NAMALWA (cell line): ENCODE measurements at places on chromosomes 3 and 15.
A peak's percentile ranks its signal among the peaks of the same experiment; 100 is the strongest.

GRCh38 chr15:88800026-88800425, 3.2 kb upstream of the ACAN start:
- no peak for DNase-seq

DNA sequence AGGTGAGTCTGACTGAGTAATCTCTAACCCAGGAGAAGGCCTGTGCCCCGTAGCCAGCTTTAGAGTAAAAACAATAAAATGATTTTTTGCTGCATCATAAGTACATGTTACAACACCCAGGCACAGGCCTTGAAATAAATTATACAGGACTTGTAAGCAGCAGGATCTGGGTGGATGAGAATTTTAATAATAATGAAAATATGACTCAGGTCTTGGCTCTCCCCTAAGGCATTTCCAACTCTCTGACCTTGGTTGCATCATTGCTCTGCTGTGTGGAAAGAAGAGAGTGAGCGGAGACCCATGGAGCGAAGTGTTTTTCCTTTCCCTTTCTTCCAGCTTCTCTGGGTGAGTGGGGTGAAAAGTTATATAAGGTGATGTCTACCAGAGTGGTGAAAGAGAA, 44.6 kb downstream of the EOMES start:
- DNase-seq: no peak

GRCh38 chr3:165521131-165521871, 315.9 kb downstream of the BCHE start:
- DNase-seq: no peak

GRCh38 chr3:126133606-126134005, 46.8 kb downstream of the ALDH1L1 start:
- no peak for DNase-seq

GRCh38 chr15:75606711-75607699, 18.5 kb downstream of the SNUPN start:
- DNase-seq: no peak

- DNase-seq: no peak
Measured at GRCh38 chr3:56629047-56629446, 54.0 kb downstream of the TASOR start.

- DNase-seq: peak; percentile 55
Measured at GRCh38 chr15:67521783-67522568, 1.0 kb downstream of the C15orf61 start.

DNA sequence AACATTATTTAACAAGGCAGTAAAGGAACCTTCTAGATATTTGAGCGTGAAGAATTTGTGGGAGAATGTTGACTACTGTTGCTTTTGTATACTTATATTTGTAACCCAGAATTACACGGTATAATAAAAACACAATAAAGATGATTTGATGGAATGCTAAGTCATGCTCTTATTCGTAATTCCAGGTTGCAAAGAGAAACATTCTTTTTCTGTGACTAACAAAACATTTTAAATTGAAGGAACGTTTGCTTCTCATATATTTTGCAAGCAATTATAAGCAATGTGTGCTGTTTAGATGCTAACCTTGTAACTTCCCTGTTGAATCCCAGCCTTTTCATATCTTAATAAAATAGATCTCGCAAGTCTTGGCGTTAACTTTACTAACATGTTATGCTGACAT, 124.4 kb upstream of the CGNL1 start:
- no peak for DNase-seq

- no peak for DNase-seq
Measured at GRCh38 chr15:70046679-70047369, 50.9 kb downstream of the TLE3 start.

DNA sequence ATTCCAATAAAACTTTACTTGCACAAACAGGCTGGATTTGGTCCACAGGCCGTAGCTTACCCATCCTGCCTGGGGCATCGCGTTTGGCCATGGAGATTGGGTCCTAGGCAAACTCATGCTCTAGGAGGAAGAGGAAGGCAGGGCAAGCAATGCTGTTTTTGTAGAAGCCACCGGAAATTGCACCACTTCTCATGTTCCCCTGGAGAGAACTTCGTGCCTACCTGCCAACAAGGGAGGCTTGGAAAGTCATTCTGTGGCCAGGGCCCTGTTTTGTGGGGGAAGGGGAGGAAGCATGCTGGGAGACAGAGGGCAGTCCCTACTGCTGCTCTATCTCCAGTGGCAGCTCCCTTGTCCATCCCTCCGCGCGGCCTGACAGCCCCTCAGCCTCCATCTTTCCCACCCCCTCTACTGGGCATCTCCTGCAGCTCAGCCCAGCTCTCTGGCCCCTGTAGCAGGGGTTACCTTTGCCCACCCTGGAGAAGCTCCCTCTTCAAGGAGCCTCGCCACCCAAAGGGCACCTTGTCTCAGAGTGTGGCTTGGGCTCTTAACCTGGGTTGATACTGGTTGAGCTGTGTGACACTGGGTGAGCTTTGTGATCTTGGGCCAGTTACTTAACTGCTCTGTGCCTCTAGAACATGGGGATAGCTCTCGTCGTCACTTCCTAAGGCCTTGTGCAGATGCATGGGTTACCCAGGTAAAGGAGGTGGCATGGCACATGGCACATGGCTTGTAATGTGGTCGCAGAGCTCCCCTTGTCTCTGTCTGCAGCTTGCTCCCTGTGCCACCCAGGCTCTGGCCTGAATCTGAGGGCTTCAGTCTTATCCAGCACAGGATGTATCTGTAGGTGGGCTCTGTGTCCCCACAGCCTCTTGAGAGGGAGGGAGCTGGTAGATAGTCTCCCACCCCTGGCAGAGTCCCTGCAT, 6.1 kb downstream of the ABTB1 start:
- DNase-seq: no peak

- DNase-seq: no peak
Measured at GRCh38 chr3:166526881-166527280, 689.7 kb upstream of the BCHE start.

DNA sequence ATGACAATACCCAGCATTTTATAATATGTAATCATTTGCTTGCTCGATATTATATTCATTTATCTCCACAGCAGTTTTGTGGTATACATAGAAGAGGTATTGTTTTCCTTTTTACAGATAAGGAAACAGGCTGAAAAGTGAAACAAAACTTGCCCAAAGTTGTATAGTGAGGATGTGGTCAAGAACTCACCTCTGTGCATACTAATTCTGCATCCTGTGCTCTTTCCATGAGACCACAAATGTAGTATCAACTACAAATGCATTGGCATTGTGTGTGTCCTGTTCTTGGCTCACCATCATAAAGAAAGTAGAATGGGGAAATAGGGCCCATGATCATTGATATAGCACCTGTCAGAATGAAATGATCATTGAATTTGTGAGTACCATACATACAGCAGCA, 167.3 kb downstream of the NECTIN3 start:
- no peak for DNase-seq

DNA sequence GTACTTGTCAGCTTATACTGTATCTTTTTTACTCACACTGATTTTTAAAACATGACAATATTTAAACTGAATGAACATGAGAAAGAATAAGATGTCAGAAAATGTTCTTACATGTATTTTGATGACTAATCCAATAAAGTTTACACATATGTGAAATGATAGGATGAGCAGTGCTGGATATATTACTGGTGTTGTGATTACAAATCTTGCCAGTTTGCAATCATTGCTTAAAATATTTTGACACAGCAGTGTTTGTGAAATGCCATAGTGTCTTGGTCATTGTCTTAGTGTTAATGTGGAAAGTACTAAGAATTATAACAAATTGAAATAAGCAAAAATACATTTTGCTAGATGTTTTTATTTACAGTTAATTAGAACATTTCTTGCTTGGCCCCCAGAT, 118.7 kb upstream of the MLF1 start:
- DNase-seq: no peak

DNA sequence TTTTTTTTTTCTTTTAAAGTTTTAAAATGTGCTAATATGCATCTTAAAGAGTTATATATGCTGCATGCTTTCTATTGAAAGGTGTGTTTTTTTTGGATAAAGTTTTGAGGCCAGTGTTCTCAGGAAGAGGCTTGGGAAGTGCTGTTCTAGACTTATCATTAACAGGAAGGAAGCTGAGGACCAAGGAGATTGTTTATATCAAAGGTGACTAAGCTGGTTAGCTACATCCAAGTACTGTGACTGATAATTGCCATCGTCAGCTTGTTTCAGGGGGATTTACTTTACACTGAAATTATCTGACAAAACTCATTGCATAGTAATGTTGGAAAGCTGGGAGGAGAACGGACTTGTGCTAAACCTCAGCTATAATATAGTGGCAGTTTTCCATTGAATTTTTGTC, 36.3 kb upstream of the UTS2B start:
- DNase-seq: no peak

DNA sequence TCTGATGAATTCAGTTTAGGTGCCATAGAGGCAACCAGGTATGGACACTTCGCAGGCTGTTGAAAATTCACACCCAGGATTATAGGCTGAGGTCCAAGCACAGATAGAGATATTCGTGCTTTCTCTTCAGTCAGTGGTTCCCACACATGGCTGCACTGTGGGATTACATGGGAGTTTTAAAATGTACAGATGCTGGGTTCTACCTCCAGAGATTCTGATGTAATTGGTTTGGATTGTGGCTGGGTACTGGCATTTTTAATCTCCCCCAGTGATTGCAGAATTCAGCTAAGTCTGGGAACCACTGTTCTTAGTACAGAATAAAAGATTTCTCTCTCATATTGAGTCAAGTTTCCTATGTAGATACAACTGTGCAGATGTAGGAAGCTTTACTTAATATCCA, 91.6 kb downstream of the FOXB1 start:
- no peak for DNase-seq

DNA sequence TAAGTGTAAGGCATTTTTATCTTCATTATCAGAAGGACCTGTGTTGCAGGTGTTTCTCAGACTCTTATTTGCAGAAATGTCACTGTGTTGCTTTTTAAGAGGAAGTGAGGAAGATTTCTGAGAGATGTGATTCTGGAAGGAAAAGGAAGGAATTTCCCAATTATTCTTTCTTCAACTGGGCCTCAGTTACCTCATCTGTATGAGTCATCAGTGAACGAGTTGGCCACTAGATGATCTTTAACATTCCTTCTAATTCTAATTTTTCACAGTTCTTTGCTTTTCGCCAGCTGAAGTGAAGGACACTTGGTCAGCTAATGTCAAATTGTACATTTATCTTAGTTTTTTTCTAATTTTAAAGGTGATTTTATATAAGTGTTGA, 28.9 kb downstream of the CLEC3B start:
- no peak for DNase-seq

DNA sequence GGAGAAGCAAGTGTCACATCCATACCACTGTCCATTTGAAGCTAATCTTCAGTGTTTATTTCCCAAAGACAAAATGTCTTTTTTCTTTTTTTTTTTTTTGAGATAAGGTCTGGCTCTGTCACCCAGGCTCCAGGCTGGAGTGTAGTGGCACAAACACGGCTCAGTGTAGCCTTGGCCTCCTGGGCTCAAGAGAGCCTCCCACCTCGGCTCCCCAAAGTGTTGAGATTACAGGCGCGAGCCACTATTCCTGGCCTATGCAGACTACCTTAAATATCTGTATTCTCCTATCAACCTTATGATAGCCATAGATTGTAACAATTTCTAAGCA, 27.7 kb upstream of the VPS33B start:
- DNase-seq: no peak

DNA sequence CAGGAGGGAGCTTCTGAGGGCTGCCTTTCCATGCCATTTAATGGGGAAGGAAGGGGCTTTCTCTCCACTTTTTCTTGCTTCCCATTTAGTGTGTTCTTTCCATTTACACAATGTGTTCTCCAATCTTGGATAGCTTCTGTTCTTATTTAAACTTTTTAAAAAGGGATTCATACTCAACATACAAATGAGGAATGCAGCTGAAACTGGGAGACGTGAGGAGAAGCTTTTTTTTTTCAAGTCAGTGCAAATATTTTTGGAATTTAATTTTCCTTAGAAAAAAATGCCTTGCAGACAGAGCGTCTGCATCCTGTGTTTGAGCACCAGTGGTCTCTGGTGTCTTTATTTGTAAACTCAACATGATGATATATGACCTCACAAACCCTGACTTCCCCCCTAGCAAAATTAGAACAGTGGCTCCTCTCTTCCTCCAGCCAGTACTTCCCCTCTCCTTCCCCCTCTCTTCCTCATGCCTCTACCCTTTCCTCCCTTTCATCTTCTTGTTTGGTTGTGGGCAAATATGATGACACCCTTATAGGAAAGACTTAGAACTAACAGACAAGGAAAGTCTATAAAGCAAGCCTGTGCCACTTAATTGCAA, 48.1 kb upstream of the PCSK6 start:
- DNase-seq: no peak

DNA sequence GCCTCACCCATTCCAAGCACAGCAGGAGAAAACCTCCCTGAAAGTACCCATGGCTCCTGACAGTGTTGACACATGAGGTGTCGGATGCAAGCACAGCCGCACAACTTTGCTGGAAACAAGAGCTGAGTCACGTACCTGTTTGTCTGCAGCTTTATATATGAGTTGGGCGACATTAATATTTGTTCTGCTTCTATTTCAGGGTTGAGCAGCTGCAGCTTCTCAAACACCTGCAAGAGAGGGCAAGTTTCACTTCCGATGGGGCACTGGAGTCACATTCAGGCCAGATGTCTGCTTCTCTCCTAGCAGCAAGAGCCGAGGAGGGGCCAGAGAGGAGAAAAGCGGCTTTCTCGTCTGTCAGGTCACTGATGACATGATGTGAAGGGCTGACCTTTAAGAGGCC, 88.0 kb downstream of the NUP210 start:
- DNase-seq: peak; percentile 98

- no peak for DNase-seq
Measured at GRCh38 chr3:143066033-143066432, 53.5 kb upstream of the CHST2 start.

DNA sequence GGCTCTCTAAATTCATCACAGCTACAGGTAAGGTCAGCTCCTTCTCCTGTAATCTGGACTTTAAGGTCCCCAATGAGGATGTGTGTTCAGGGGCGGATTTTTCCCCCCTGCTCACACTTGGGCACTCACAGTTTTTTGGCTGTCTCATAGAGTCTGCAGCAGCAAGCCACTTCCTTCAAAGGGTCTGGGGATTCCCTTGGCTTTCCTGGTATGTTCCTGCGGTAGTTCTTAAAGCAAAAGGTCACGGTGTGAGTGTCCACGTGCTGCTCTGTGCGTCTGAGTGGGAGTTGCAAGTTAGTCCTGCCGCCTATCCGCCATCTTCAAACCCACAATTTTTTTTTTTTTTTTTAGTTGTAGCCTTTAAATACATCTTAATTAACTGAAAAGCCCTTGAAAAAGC, 15.4 kb upstream of the CFAP20DC start:
- no peak for DNase-seq

DNA sequence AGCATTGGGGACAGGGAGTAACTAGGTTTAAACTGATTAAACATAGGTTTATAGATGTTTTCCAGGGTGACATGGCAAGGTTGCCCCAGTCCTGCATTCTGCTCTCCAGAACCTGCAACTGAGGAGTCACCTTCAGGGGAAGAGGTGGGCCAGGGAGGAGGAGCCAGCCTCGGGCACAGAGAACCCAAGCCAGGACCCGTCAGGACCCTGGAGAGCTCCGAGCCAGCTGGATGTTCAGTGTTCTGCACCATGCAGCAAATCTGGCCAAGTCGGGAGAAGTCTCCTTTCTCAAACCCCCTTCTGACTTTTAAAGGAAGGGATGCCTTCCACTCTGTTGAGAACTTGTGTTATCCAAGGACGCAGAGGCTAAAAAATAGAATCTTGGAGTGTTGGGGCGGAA, 62.1 kb upstream of the SLC6A11 start:
- DNase-seq: peak; percentile 49

- DNase-seq: peak; percentile 19
Measured at GRCh38 chr3:113630956-113631542, 65.4 kb downstream of the USF3 start.
